A549 treated with Mapracorat at 1 μM for 4 hours (cell line): ENCODE measurements at places on chromosomes 1 and 21. TPM values are rescaled to one million over a fixed set of nuclear protein-coding genes. Genes with fewer than 3 reads are reported as not detected.

ALDH4A1 gene
- 10.9 to 15.2 TPM (median 14.3 TPM) in 5 replicates for total RNA-seq

LIN9 gene
- total RNA-seq = 6.0 to 7.8 TPM (median 7.5 TPM) in 5 replicates

DPT gene
- not detected in 5 replicates for total RNA-seq

RGS16 gene
- 0.25 to 0.45 TPM (median 0.28 TPM) in 5 replicates for total RNA-seq

SHISA4 gene
- 11.4 to 19.2 TPM (median 17.3 TPM) in 5 replicates for total RNA-seq

NSUN4 gene
- 11.5 to 14.0 TPM (median 11.7 TPM) in 5 replicates for total RNA-seq

LCE1A gene
- not detected in 5 replicates for total RNA-seq

OR2T29 gene
- total RNA-seq = not detected in 5 replicates

FLVCR1 gene
- total RNA-seq = 13.1 to 18.2 TPM (median 16.4 TPM) in 5 replicates

ELAVL4 gene
- total RNA-seq = 0.07 TPM in 1 of 5 replicates, not detected in the others

SGIP1 gene
- total RNA-seq = not detected in 5 replicates

ZNF644 gene
- total RNA-seq = 17.9 to 21.4 TPM (median 18.8 TPM) in 5 replicates

GPA33 gene
- not detected in 5 replicates for total RNA-seq

SFN gene
- total RNA-seq = 503 to 710 TPM (median 599 TPM) in 5 replicates

TDRD5 gene
- 0.05 TPM in 2 of 5 replicates, not detected in the others for total RNA-seq

FLG2 gene
- total RNA-seq = not detected in 5 replicates

IGSF5 gene
- not detected in 5 replicates for total RNA-seq
